ENCODE measurements at places on chromosomes 16 and 17.

DNA sequence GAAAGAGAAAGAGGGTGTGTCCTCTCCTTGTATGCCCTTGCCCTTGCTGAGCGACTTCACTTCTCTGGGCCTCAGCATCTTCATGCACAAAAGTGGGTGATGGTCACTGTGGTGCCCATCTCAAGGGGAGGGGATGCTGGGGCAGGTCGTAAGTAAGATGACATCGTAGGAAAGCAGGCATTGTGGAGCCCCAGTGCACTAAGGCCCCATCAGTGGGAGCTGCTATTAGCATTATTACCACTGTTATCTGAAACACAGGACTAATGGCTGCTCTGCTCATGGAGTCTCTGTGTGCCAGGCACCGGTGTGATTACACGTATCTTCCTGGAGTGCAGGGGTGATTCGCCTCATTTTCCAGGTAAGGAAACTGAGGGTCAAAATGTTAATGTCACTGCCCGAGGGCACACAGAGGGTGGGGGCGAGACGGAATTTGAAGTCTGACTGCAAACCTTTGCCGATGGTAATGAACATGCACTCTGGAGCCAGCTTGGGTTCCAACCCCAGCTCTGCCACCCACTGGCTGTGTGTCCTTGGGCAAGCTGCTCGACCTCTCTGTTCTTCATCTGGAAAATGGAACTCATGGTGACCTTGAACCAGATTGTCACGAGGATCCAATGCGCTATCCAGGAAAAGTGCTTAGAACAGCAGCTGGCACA lies 63.2 kb upstream of the GSE1 start:
- no peak for DNase-seq

- DNase-seq, result no peak
Measured at GRCh38 chr16:78607465-78607864, 508.0 kb downstream of the WWOX start.

DNA sequence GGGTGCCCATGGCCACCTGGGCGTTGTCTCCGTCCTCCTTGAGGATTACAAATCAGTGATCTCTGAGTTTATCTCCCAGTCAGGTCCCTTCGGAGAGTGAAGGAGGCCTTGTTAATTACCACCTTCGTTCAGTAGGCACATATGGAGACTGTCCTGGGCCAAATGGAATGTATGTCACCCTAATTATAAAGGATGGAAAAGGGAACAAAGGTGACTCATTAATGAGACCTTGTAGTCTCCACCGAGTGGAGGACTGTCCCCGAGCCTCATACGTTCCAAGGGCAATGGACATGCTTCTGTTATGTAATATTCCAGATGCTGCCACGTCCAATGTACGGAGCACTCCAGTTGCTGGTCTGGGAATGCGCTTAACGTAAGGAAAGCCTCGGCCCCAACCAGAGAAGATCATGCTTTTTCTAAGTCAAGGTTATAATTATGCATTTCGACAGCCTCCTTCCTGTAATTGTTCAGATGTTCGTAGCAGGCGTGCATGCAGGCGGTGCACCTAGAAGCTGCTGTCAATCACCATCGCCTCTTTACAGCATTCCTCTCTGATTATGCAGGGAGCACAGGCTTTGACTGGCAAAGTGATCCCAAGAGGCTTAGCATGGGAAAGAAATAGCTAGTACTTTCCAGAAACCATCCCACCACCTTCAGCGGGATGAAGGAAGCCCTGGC lies 22.4 kb upstream of the SEC14L1 start:
- no peak for DNase-seq

GRCh38 chr16:58016840-58017446 lies 8.6 kb upstream of the MMP15 start:
- DNase-seq, result no peak

GRCh38 chr17:51701501-51701900 lies 441.2 kb downstream of the UTP18 start:
- DNase-seq, result no peak

- no peak for DNase-seq
Measured at GRCh38 chr17:59342681-59343131, 11.3 kb downstream of the YPEL2 start.

DNA sequence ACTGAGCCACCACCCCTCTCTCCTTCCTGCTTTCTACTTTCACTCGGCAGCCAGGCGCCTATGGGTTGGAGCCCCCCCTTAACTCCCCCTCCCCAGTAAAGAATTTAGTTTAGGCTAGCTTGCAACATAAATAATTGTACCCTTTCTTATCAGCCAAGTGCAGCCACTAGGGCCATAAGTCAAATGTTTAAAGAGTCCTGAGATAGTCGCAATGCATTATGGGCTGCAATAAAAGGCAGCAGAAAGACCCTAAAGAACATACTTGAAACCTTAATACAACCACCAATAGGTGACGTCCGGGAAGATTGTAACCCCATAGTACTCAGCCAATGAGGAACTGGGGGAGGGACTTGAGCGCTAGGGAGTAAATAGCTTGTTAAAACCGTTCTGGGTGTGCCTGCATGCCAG lies 40.5 kb downstream of the C16orf82 start:
- no peak for DNase-seq

DNA sequence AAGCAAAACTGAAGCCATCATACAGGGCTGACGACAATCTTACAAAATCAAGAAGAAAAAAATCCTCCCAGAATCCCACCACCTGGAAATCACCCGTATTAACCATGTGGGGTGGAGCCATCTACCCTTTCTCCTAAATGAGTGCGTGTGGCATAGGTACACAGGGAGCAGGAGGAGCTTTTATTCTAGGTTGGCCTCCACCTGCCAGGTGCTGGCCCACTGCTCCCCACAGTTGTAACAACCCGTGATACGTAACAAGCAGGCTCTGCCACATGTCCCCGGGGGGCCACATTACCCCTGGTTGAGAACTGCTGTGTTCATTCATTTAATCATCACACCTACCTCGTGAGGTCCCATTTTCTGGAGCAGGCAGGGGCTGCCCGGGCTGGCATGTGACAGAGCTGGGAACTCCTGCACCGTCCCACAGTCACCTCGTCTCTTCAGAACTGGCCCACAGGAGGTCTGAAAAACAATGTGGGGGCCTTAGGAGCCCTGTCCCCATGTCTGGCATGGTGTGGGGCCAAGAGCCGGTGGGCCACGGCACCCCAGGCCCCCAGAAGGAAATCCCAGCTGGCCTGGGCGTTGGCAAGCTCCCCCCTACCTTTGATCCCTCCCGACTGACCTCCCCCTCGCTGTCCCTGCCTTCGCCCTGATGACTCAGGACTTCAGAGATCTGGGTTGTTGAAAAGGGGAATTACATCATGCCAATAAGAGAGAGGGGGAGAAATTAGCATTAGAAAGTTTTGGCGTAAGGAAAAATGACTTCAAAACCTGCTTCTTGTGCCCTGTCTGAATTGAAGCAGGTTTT lies 12.9 kb downstream of the CMIP start:
- DNase-seq, result peak; percentile 71

DNA sequence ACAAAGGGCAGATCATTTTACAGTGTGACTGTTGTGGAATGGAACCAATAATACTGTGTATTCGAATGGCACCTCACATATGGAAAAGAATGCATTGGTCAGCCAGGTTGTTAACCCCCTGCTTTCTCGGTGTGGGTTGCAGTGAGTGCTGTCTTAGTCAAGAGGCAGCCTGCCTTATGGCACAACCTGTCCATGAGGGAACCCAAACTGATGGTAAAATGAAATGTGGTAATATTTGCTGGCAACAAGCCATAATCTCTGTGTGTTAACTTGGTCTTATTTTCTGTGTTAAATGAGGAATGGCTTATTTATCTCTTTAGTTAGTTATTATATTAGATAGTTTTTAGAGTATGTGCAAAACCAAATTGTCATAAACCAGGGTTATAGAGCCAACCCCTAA lies 81.6 kb downstream of the TMC6 start:
- no peak for DNase-seq

- DNase-seq, result no peak
Measured at GRCh38 chr17:46106966-46107644, 86.1 kb downstream of the KANSL1 start.

DNA sequence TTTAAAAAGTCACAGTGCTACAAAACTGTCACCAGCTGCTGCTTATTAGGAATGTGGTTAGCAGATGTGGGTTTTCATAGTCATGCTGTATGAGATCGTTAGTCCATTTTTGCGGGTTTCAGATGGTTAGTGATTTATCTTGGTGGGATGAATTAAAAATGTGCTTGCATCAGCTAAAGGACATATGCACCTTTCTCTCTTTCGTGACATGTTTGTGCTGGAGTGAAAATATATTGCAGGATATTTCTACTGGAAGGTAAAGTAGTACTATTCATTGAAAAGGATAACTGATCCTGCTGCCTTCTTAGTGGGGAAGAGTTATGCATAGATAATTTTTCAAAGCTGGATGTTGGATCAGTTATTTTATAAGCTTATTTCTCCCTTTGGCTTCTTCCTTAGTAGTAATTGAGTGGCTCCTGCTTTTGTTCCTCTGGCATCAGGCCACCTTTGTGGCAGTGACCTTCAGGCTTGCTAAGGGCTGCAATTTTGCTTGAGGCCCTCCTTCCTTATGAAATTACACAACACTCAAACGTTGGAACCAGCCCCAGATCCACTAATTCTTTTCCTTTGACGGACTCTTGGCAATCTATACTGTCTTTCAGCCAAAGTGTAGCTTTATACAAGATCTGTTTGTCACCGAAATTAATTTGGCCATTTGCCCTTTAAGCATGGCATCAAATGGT lies 7.5 kb upstream of the SNTB2 start:
- no peak for DNase-seq

- no peak for DNase-seq
Measured at GRCh38 chr17:29495011-29495410, 71.8 kb downstream of the ABHD15 start.

DNA sequence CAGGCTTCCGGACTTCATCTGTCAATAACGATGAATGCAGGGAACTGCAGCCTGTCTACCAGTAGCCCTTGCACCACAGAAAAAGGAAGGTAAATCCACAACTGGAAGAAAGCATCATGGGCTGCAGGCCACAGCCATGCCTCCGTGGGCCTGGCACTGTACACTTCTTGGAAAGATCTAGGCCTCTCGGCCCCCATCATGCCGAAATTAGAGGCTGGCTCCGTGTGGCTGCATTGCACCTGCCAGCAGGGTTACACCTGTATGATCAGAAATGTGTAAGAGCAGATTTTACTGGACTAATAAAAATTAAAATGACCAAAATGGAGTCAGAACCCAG lies 52.2 kb downstream of the SDK2 start:
- DNase-seq, result no peak

DNA sequence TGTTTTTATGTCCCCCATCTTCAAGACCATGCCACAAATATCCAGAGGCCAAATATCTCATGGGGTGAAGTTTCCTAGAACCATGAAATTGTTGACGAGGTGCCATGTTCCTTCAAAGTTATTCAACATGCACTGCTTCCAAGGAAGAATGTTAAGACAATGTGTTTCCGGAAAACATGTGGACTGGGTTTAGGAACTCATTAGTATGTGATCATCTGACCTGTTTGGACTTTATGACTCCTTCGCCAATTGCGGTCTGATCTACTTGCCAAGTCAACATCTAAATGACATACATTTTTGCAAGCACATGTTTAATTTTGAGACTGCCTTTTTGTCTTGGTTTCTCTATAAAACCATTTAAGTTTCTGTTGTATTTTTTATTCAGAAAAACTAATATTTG lies 234.8 kb downstream of the MAF start:
- DNase-seq, result no peak

DNA sequence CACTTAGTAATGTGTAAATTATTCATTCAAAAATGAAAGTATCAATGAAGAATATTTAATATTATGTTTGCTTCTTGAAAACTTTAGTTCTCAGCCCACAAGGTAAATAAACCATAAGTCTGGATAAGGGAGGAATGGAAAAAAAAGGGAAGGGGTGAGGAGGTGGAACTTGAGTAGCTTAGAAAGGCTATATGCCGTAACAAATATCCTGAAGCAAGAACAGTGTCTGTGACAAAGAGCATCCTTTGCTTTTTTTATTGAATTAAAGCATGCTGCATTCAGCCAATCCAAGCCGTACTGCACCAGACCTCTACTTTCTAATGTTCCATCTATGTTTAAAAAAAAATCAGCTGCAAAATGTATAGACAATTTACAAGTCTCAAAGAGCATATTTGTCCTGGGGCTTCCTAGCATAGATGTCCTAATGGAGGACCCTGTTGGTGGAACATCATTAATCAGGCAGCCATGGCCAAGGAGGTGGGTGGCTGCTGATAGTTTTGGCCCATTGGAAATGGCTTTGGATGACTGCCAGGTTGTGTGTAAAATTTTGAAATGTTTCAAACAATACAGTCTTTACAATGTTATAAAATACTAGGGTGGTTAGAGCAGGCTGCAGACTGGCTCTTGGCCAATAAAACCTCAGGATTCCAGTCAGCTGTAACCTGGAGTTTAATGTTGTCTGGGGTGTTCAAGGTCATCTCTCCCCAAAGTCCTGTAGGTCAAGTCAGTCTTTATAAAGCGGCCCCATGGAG lies 895.8 kb upstream of the SOX9 start:
- no peak for DNase-seq

GRCh38 chr17:62802561-62803205 lies 5.4 kb downstream of the MARCHF10 start:
- DNase-seq, result no peak

GRCh38 chr17:73998653-73999645 lies 204.5 kb upstream of the RPL38 start:
- DNase-seq, result no peak

DNA sequence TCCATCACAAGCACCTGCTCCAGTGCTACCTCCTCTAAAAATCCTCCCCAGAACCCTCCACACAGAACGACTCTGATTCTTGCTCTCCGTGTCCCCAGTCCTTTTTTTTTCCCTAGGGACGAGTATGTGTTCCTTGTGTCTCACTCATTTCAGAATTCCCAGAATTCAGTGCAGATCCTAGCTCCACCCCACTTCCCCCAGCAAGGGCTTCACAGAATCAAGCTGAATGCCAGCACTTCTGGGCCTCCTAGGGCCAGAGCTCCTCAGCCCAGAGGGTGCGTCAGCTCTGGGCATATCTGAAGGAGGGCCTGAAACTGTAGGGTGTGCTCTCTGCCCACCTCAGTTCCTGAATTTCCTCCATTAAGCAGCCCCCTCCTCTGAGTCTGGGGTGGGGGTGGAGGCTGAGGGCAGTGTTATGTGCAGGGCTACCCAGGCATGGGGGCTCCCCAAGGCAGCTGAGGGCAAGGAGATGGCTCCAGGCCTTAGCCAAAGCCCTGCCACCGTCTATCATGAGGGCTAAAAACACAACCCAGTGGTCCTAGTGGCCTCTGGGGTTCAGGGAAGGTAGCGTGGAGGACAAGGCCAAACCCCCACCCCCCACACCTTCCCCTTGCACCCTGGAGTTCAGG lies 6.5 kb downstream of the UNC119 start:
- no peak for DNase-seq

DNA sequence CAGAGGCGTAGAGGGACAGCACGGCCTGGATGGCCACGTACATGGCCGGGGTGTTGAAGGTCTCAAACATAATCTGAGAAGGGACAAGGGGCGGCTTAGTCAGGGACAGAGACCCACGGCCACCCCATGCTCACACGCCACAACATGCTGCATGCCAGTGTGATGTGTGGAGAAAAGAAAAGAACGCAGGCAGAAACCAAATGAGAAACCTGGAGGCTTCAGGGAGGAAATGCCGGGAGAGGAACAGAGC lies 1.1 kb downstream of the ACTG1 start:
- DNase-seq, result no peak

- peak; percentile 17 for DNase-seq
Measured at GRCh38 chr17:48791128-48792032, 25.6 kb downstream of the TTLL6 start.

GRCh38 chr17:65290616-65291015 lies 153.4 kb downstream of the RGS9 start:
- no peak for DNase-seq

GRCh38 chr16:73268366-73268993 lies 220.6 kb upstream of the ZFHX3 start:
- DNase-seq, result no peak
